ENCODE measurements at places on chromosomes 5 and 9. TPM values are rescaled to one million over a fixed set of nuclear protein-coding genes. Genes with fewer than 3 reads are reported as not detected.

LRRC14B gene
- not detected for total RNA-seq

SPATA31D4 gene
- total RNA-seq: not detected

PITX1 gene
- 0.49 TPM for total RNA-seq

CDH18 gene
- 22.2 TPM for total RNA-seq

GABRA1 gene
- not detected for total RNA-seq

PDE4D gene
- total RNA-seq: 14.6 TPM

BHMT gene
- not detected for total RNA-seq

MBLAC2 gene
- 3.7 TPM for total RNA-seq

TYRP1 gene
- total RNA-seq: 0.68 TPM

FOXI1 gene
- total RNA-seq: not detected

LIX1 gene
- total RNA-seq: not detected

PRSS3 gene
- total RNA-seq: 7.1 TPM

PCDHA4 gene
- total RNA-seq: under 0.01 TPM

TMEM250 gene
- 15.0 TPM for total RNA-seq

SLC4A9 gene
- total RNA-seq: not detected

GPBP1 gene
- 45.8 TPM for total RNA-seq

AFAP1L1 gene
- 14.3 TPM for total RNA-seq

CARD9 gene
- total RNA-seq: not detected

HNRNPAB gene
- 57.6 TPM for total RNA-seq

SPATA31E1 gene
- not detected for total RNA-seq

ZNF879 gene
- 2.5 TPM for total RNA-seq

RMI1 gene
- total RNA-seq: 6.6 TPM

OMD gene
- not detected for total RNA-seq

PLPP7 gene
- total RNA-seq: 11.4 TPM

GRM6 gene
- total RNA-seq: not detected

ABO gene
- total RNA-seq: not detected

SLC28A3 gene
- total RNA-seq: not detected

ZNF79 gene
- total RNA-seq: 4.4 TPM

AQP3 gene
- total RNA-seq: 1.4 TPM

MLANA gene
- not detected for total RNA-seq

HINT1 gene
- 434 TPM for total RNA-seq

PCDHGB1 gene
- 10.9 TPM for total RNA-seq

PLAC8L1 gene
- total RNA-seq: not detected

PCDHGA12 gene
- 19.9 TPM for total RNA-seq

SHISAL2B gene
- total RNA-seq: not detected

SOWAHA gene
- not detected for total RNA-seq

FCN2 gene
- not detected for total RNA-seq

SPAG8 gene
- 1.7 TPM for total RNA-seq
